ENCODE measurements at places on chromosomes 13 and 19.

DNA sequence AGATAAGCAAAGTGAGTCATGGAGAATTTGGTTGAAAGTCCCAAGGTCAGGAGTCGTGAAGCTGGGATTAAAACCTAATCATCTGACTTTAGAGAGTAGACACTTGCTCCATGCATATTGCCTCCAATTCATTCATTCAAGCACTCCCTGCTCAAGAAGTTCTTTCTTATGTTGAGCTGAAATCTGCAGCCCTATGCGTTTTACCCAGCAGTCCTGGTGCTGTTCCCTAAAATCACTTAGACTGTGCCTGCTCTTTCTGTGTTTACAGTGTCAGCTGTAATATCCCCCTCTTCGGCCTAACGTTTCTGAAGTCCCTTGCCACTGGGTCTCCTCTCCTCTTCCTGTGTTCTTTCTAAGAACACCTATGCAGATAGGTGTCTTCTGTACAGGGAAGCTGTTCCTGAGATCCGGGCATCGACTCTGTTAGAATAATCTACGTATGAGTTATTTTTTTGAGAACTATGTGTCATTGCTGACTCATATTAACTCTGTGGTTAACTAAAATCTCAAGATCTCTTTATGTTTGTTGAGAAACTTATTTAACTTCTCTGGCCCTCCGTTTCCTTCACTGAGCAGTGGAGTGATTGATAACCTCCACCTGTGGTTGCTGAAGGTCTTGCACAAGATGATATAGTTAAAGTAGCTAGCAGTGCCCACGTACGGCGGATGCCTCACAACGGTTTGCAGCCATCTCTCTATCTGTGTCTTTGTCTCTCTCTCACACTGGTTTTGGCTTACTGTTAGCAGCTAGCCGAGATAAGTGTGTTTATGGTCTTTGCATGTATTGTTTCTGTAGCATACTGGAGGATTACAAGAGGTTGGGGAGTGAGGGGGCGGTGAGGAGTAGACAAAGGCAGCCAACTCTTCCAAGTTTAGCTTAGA, 4.7 kb downstream of the ALOX5AP start:
- peak; percentile 43 for DNase-seq

GRCh38 chr19:41941410-41942202, 13.4 kb upstream of the ERFL start:
- no peak for DNase-seq

DNA sequence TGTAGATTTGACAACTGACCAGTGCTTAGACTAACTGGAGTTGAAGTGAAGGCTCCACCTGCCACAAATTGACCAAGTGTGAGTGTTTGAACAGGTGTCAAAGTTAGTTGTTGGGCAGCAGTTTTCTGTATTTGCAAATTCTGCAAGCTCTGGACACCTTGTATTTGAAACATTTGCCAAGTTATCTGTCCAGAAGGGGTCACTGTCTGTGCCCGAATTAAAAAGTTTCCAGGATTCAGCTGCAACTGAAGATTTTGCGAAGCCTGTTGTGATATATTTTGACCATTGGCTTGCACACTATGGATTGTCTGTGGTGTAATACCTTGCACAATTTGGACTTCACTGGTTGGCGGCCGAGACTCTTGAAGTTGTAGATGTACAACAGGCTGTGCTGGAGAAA, 1690.7 kb downstream of the SLITRK5 start:
- DNase-seq = no peak

DNA sequence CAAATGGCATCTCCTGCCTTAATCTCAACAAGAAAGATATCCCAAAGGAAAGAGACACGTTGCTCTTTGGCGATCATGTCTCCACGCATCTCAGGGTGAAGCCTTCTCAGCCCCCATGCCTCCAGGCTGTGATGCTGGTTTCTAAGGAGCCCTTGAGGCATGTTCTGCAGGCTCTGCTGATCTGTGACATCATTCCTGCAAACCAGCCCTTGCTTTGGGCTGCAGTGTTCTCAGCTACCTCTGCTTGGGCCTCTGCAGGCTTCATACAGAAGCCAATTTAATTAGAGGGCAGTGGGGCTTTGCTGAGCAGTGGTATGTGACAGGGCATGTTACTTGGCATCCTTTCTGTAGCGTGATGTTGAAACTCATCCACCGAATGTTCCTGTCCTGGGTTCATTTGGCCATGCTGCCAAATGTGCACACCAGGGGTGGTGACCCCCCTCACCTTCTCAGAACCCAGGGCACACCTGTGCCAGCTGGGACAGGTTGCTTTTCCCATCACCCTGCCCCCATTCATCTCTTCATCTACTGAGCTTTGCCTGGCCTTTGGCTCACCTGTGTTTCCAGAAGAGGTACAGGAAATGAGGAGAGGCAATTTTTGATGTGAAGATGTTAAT, 230.9 kb downstream of the TEX29 start:
- no peak for DNase-seq

- no peak for DNase-seq
These were observed 1.7 kb downstream of the PRKCG start for GRCh38 chr19:53883741-53884140.

DNA sequence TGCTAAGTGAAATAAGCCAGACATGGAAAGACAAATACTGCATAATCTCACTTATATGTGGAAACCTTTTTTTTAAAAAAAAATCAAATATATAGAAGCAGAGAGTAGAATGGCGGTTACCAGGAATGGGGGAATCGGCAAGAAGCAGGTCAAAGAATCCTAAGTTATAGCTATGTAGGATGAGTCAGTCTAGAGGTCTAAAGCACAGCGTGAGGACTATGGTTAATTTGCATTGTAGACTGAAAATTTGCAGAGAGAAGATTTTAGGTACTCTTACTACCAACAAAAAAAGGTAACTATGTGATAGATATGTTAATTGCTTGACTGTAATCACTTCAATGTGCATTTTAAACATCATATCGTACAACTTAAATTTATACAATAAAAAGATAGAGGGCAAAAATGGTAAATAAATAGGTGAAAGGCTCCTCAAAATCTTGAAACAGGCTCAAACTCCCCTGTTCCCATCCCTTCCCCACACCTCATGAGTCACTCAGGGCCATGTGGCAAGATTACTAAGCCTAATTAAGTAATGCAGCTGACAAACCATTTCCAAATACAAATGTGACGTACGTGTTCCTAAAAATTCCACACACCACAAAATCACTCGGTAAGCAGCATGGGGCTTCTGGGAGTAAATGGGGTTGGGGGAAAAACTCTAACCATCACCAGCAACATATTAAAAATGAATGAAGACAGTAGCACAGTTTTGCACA, 159.0 kb downstream of the USP12 start:
- DNase-seq = peak; percentile 54

All from fibroblast of skin of left biceps (primary cell).